ENCODE measurements at places on chromosomes 5 and 9.

DNA sequence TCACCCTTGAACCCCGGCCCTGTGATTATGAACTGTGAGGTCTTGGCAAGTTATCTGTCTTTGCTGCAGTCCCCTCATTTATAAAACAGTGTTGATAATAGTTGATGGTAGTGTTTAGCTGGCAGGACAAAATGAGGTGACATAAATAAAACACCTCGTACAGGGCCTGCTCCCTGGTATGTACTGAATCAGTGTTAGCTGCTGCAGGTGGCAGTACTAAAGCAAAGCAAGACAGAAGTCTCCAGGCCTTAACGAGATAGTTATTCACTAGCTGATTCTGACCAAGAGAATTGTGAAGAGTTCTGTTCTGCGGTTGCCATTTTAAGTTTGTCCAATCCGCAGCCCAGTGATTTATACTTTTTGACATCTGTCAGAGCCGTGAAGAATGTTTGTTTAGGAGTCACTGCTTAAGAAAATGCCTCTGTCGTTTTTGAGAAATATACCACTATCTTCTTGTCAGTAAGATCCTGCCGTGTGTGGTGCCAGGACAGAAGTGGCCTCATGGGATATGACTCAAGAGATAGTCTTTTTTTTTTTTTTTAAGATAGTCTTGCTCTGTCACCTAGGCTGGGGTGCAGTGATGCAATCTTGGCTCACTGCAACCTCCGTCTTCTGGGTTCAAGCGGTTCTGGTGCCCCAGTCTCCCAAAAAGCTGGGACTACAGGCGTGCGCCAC is 75.9 kb downstream of the KDM4C start:
- no peak for DNase-seq

DNA sequence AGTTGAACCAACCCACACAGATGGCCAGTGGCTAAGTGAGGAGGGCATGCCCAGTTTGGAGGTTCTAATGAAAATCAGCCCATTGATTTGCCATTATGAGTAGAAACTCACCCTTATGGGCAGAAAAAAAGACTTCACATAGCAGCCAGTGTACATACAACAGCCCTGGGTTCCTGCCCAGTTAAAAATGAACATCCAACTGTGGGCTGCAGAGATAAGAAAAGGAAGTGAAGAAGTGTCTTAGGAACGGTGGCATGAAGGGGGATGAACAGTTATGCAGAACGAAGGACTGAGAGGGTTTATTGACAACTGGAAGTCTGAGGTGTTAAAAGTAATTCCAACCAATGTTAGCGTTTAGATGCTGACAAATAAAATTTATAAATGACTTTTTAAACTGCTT is 118.4 kb downstream of the MARCHF3 start:
- DNase-seq: no peak

GRCh38 chr5:60594715-60595477 is 105.1 kb downstream of the DEPDC1B start:
- no peak for DNase-seq

DNA sequence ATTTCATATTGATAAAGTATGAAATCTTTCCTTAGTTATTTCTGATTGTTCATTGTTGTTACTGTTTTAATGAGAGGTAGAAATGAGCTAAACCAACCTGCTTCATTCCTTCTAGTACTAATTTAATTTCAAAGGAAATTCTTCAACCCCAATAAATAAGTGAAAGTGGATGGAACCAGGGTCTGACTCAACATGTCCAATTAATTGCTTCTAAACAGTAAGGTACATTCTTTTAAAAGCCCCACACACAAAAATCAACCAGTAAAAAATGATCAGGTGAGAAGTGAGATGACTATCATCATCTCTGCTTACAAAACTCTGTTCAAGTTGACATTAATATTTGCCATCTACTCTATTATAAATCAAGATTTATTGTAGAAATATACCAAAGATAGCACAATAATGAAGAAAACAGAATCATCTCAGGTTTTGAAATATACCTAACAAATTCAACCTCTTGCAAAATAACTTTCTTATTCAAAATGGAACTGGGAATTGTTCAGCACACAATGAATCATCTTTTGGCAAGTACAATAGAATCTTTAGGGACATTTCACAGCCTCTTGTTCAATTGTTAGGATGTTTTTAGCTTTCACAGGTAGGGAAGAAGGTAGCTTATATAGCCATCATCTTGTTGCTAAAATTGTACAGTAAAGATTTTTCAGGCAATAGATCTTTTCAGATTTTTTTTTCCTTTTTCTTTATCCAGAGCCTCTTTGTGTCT is 114.5 kb downstream of the RPS23 start:
- no peak for DNase-seq

DNA sequence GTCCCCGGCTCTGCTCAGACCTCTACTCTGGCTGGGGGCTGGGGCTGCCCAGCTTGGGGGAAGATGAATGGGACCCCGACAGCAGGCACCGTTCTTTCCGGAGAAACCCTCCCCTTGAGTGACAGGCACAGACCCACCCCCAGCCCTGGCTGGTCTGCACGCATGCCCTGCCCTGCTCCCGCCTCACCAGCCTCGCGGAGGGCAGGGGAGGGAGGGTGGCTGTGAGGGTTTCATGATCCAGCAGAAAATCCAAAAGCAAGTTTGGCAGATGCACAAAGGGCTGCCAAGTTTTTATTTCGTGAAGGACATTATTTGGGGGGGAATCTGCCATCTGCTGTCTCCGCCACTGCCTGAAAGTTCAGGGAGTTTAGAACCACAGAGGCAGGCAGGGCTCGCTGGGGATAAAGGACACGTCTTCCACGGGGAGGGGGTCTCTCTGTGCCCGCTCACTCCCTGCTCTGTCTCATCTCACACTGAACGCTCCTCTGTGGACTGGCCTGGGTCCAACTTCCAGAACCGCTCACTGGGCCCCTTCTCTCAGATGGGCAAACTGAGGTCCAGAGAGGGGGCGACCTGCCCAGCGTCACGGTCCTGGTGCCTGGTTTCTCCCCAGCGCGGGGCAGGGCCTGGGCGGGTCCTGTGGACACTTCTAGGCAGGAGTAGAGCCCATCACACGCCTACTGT is 92.9 kb downstream of the RXRA start:
- no peak for DNase-seq

GRCh38 chr9:93065135-93065720 is 6.7 kb downstream of the SUSD3 start:
- no peak for DNase-seq

DNA sequence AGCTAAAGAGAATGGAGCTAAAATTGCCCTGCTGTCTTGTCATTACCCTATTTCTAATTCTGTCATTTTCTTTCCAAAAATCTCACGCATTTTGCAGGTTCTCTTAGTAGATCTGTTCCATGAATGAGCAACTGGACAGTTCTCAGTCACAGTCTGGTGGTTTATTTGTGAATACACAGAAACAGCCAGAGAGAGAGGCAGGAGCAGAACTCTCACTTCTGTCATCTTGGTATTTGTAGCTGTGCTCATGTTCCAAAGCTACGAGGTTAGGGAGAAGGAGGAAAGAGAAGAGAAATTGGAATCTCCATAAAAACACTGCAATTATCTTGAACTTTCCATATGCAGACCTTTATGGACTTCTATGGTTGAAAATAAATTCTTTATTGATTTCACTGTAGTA is 118.0 kb upstream of the OR13F1 start:
- DNase-seq: no peak

GRCh38 chr9:98867429-98868168 is 60.1 kb downstream of the GALNT12 start:
- no peak for DNase-seq

DNA sequence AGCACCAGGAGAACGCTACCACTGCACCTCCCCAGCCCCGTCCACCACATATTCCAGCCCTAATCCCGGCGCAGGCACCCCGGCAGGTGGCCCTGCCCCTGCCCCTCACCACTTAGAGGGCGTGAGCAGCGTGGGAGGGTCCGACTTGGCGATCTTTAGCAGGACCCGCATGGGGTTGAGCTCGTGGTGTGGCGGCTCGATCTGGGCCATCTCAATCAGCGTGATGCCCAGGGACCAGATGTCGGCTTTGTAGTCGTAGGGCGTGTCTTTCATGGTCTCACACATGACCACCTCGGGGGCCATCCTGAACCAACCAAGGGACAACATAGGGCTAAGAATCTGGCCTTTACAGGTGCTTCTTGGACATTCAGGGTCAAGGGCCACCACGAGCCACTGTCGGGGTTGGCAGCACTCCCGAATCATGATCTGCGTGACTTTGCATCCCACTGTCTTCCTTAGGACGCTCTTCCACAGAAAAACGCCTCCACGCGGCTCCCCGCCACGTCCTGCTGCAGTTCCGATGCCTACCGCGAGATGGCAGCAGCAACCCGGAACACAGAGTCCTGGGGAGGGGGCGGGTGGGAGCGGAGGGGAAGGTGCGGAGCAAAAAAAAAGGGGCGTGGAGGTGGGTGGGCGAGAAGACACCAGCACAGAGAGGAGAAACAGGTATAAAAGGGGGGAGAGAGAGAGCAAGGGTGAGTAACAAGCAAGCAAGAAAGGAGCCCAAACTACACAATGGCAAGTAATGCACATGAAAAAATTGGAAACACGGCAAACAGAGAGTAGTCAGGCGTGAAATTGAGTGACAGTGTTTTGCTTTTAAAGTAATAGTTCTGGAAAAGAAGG is 81.3 kb downstream of the STK10 start:
- DNase-seq: peak; percentile 54

GRCh38 chr5:34660444-34660843 is 4.3 kb downstream of the RAI14 start:
- DNase-seq: no peak

GRCh38 chr9:36625006-36625615 is 52.4 kb downstream of the MELK start:
- DNase-seq: no peak
